ENCODE measurements at places on chromosomes 6 and 20.

GRCh38 chr6:98215531-98215930, 618.8 kb upstream of the POU3F2 start:
- DNase-seq = no peak

GRCh38 chr6:1179571-1180459, 132.1 kb upstream of the FOXQ1 start:
- no peak for DNase-seq

DNA sequence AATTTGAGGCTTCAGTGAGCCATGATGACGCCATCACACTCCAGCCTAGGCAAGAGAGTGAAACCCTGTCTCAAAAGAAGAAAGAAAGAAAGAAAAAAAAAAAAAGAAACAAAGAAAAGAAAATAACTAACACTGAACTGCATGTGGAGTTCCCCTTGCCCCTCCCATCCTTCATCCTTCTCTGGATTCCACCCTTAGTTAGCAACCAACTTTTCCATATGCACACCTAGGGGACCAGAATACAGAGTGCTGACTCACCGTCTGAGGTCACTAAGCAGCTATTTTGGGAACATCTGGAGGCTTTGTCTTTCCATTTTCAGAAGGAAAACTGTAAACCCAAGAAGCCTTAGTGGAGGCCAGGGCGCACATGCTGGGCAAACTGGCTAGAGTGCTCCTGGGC, 257.4 kb downstream of the MAFB start:
- no peak for DNase-seq

DNA sequence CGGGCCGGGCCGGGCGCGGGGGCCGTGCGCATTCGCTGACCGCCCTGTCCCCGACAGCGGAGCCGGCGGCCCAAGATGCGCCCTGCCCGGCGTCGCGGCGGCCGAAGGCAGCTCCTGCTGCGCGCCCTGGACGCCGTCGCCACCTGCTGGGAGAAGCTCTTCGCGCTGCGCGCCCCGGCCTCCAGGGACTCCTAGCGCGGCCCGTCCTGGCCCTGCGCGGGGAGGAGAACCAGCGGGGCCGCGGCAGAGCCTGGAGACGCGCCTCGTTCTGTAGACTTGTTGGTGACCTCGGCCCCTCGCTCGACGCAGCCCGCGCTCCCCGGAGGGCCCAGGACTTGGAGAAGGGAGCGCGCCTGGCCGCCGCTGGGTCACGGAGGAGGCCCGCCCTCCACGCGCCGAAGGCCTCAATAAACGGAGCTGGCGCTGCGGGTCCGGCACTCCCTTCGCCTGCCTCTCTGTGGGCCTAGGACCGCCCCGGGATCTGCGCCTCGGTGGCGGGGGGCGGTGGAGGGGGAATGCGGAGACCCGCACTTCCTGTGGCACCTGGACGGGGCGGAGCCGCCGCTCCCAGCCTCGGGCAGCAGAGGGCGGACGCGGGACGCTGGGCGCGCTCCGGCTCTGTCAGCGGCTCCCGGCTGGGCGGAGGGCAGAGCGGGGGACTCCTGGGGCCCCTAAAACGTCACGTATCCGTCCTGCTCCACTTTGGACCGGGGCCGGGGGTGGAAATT, 2.7 kb downstream of the C20orf204 start:
- peak; percentile 60 for DNase-seq

GRCh38 chr20:48025051-48025515, 239.8 kb upstream of the SULF2 start:
- no peak for DNase-seq

- DNase-seq = no peak
Observed at GRCh38 chr20:45402946-45403345, 5.1 kb upstream of the DBNDD2 start.

DNA sequence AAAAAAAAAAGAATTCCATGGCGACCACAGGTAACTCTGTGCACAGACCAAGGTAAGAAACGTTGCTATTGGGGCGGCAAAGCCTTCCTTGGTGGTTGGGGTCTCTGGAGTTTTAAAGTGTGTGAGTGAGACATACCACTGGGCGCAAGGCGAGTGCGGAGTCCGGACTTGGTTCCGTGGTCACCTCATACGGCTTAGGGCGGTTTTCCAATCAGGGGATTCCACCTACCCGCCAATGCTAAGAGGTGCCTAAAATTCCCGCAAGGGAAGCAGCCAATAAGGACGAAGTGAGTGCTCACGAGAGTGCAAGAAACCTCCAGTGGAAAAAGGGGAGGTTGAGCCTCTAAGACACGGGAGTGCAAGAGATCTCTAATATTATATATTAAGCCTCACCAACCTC, 68.6 kb upstream of the PRSS16 start:
- no peak for DNase-seq

- no peak for DNase-seq
Observed at GRCh38 chr6:80696268-80696667, 589.8 kb downstream of the BCKDHB start.

DNA sequence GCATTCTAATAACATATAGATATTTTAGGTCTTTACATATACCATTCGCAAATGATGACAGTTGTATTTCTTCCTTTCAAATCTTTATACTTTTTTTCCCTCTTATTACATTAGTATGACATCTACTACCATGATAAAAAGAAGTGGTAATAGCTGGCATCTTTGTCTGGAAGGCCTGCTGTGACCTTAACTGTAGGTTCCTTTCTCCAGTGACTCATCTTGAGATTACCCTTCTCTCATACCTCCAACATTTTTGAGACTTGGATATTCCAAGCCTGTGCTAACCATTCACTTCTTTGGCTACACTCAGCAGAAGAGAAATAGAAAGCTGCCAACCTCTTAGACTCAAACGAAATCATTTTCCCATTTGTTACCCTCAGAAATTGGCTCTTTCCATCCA, 30.3 kb downstream of the ZKSCAN8 start:
- no peak for DNase-seq

GRCh38 chr6:35014341-35014740, 125.3 kb downstream of the ANKS1A start:
- no peak for DNase-seq

DNA sequence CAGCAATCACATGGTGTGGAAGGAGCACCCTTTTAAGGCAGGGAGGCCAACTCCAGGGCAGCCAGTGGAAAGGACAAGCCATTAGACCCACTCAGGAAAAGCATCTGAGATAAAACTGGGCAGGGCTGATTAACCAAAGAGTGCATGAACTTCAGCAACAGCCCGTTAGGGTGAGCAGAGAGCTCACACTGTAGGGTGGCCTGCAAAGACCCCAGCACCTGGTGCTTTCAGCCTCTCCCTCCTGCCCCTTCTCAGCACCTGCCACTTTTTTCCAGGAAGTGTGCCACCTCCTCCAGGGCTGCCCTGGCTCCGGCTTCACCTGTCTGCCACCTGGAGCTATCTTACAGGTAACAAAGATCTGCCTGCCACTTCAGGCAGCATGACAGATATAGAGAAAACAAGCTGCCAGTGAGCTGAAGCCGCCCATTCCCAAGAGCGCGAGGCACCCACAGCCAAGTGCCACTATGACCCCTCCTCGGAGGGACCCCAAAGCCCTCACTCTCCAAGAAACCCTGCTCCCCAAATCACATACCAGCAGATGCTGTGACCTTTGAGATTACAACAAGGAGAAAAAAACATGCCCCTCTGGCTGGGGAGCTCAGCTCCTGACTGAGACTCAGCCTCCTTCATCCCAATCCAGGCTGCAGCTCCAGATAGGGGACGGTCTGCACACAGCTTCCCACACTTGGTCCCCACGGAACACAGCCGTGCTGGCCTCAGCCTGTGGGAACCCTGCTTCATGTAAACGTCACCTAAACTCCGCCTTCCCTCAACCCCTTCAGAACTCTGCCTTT, 71.2 kb downstream of the ABHD12 start:
- DNase-seq = no peak

DNA sequence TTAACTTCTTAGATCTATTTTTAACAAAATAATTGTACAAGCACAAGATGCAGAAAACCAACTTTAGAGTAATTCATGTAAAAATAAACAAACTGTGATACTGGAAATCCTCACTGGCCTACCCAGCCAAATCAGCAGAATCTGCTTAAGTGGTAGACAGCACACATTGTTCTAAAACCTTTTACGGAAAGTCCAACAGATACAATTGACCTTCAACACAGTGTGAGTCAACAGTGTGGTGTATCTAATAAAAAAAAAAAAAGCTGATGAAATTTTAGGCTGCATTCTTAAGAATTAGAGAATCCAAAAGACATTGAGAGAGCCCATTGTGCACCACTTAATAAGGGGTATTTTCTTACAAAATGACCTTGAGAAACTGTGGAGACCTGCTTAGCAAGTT, 174.5 kb downstream of the COL21A1 start:
- no peak for DNase-seq

GRCh38 chr20:16293590-16293989, 279.7 kb downstream of the KIF16B start:
- no peak for DNase-seq

GRCh38 chr20:19617256-19617655, 140.8 kb upstream of the RIN2 start:
- no peak for DNase-seq

GRCh38 chr20:3932277-3932676, 43.1 kb downstream of the PANK2 start:
- no peak for DNase-seq

DNA sequence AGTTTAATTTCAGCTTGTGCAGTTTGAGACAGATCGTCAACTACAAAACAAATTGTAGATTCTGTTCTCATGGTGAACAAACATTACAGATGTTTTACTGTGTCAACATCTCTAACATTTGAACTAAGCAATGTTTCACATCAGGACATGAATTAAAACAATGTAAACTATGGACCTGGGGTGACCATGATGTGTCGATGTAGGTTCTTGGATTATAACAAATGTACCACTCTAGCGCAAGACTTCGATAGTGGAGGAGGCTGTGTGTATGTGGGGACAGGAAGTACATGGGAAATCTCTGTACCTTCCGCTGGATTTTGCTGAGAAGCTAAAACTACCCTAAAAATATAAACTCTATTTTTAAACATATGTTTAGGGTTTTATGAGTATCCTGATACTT, 17.1 kb downstream of the HIVEP2 start:
- no peak for DNase-seq

DNA sequence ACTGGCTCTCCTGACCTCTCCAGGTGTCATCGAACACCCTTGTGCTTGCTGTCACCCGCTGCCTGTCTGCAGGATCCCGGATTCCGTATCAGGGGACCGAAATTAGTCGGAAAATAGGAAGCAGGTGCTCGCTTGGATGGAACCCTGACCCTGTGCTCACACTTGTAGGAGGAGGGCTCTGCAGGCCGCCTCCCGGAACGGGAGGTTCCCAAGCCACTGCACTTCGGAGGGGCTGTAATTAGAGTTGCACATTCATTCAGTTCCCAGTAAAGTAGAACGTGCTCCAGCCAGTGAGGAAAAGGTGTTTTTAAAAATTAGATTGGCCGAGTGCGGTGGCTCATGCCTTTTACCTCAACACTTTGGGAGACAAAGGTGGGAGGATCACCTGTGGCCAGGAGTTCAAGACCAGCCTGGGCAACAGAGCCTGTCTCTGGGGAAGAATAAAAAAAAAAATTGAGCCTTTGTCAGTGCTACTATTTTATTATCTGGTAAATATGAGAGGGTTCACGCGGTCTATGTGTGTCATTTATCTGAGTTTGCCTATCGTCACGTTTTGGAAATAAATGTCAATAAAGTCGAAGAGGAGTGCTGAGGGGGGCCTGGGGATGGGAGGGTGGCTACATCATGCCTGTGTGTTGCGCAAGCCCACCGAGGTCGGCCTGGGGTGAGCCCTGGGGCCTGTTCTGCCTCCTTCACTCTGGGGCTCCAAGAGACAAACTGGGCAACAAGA, 1.5 kb upstream of the GMEB2 start:
- DNase-seq = no peak

DNA sequence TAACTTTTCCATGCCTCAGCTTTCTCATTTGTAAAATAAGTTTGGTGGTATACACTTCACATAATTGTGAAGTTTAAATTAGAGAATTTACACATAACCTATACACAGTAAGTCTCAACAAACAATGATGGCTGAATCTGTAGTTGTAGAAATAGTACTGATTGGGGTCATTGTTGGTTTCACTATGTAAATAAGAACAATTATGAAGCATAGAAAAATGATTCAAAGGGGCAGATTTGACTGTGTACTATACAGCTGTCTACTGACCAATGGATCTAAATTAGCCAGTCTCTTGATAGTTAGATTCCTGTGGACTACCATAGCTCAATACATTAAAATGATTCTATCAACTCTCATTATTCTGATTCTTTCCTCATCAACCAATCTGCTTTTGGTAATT, 181.1 kb upstream of the STXBP5 start:
- DNase-seq = no peak

DNA sequence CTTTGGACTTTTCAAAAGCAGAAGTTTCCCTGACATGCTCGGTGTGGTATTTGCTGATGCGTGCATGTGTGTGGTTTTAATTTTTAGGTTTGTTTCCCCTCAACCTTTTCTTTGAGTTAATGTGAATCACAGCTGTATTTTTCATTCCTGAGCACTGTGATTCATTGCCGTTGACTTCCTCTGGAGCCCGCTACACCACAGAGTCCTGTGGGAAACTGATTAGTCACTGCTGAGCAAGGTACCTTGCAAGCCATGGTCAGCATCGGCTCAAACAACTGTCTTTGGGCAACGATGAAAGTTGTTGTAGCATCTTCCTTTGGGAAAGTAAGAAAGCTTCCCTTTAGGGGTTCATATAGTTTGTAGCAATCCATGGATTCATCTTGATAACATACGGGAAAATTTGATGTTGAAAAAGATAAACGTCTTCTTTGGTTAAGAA, 57.5 kb downstream of the RIN2 start:
- no peak for DNase-seq

- no peak for DNase-seq
Observed at GRCh38 chr6:70547313-70547712, 19.4 kb upstream of the SDHAF4 start.

DNA sequence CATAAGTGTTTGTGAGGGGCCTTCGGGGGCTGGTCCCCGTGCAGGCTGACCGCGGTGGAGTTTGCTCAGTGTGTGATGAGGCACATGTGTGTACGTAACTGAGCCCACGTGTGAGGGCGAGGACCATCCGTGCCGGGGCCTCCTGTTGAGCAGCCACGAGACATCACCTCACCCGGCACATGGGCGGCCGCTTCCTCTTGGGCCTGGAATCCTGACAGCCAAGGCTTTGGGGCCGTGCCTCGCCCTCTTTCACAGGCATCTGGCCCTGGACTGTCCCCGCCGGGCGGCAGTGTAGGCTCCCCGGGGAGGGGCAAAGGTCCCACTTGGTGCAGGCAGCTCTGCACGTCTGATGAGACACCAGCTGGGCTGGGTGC, 202.3 kb downstream of the DLL1 start:
- DNase-seq = no peak

- DNase-seq = no peak
Observed at GRCh38 chr20:14972256-14972655, 634.8 kb upstream of the FLRT3 start.

- no peak for DNase-seq
Observed at GRCh38 chr20:60691966-60692615, 560.0 kb upstream of the CDH4 start.
